ENCODE measurements at places on chromosomes 2 and 18. TPM values are rescaled to one million over a fixed set of nuclear protein-coding genes. Genes with fewer than 3 reads are reported as not detected.
A peak's percentile ranks its signal among the peaks of the same experiment; 100 is the strongest.

NAT8 gene
- polyA plus RNA-seq = not detected

TCF23 gene
- not detected for polyA plus RNA-seq

CTAGE1 gene
- 0.05 TPM for polyA plus RNA-seq

ZNF142 gene
- 3.5 TPM for polyA plus RNA-seq

CFAP65 gene
- polyA plus RNA-seq = not detected

ZNF385B gene
- not detected for polyA plus RNA-seq

MAT2A gene
- 409 TPM for polyA plus RNA-seq

CDH2 gene
- 42.6 TPM for polyA plus RNA-seq

DNA sequence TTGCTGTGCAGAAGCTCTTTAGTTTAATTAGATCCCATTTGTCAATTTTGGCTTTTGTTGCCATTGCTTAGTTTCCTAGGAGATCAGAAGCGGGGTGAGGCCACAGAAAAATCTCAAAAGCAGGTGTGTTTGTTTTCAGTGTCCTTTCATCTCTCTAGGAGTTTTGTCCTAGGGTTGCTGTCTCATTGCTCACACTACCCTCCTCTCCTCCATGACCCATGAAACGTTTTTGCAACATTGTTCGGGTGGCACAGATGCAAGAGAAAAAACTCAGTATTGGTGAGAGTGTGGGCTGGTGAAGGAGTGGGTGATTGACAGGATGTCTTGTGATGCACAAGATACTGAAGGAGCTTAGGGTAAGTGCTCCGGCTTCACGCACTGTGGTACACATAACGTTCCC lies 103.6 kb downstream of the LYPD1 start:
- no peak for DNase-seq

DNA sequence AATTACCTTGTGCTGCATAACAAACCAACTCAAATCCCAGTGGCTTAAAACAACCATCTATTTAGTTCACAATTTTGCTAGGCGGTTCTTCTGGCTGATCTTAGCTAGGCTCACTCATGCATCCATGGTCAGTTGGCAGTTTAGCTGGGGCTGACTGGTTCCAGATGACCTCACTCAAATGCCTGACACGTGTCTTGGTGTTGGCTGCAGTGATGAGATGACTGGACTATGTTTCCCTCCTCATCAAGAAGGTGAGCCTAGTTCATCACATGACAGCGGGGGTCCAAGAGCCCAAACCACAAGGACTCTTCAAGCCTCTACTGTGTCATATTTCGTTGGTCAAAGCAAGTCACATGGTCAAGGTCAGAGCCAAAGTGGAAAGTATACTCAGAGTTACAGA lies 42.7 kb upstream of the ACTR3 start:
- DNase-seq = no peak

DNA sequence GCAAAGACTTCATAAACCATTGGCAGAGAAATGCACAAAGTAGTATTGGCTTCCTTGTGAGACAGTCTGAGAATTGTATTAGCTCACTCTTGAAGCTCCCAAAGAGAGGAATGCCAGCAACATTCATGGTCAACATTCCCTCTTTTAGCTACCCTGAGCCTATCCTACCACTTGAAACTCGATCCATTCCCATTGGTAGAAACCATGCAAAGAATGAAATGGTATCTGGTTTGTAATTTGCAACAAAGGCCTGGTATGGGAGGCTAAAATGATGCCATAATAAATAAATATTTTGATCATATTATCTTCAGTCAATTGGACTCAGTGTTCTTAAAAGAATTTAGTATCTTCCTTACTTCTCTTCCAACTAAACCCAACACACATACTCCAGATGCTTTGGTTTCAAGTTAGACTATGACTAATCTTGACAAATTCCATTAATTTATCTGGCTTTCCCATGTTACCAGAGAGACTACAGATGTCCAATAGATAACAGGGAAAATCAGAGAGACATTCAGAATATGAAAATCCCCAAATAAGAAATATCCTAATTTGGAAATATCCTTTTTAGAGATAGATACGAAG lies 102.9 kb downstream of the DHRS9 start:
- DNase-seq = no peak

GRCh38 chr2:65232636-65233035 lies 5.0 kb downstream of the ACTR2 start:
- DNase-seq = peak; percentile 34

GRCh38 chr2:37781028-37781427 lies 109.6 kb upstream of the CDC42EP3 start:
- DNase-seq = peak; percentile 68

DNA sequence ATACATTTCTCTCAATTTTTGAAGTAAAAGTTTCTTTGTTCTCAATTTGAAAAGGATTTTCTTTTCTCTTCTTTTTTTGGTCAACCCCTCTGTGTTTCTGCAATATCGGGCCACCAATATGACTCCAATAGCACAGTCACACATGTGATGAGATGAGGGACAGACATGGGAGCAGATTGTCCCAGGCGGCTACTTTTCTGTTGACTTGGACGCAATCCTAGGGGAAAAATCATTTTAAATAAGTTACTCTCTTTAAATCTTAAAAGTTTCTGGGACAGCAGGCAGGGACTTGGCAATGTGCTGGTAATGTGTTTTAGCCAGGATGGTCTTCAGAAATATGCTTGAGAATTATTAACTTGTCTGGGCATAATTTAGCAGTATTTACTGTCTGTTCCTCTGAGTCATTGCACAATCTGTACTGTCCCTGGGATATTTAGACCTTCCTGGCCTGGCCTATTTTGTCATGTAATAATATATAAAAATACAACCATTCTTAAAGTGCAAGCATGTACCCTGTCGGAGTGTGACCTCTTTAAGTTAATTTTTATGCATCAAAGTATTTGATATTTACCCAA lies 388.5 kb upstream of the FANCL start:
- DNase-seq = no peak

- no peak for DNase-seq
These were observed 331.8 kb downstream of the CYP26B1 start for GRCh38 chr2:71815701-71816474.

DNA sequence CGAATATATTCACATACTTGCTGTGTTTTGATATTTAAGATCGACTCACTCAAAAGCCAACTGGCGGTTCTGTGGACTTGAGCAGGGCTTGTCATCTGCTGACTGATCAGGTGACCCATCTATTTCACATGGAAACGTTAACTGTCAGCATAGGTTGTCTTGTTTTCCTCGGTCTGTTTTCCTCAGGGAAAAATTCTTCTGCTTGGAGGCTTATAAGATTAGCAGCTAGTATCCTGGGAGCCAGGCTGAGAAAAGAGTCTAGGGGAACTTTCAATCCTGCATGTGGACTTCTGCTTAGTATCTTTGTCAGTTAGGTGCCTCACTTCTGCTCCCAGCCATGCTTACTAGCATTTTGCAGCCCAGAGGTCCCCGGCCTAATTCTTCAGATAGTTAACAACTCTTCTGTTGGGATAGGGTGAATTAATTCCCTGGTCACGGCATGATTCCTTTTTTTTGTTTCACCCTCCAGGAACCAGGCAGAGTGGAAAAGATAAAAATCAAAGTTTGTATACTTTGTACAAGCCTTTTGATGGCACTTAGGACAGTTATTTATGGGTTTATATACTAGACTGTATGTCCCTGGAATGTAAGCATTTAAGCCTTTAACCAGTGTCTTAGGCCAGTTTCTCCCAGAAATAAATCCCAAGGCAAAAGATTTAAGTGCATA lies 226.0 kb downstream of the GULP1 start:
- DNase-seq = no peak

GRCh38 chr2:197879812-197880408 lies 75.5 kb downstream of the PLCL1 start:
- no peak for DNase-seq

GRCh38 chr2:176269319-176270099 lies at the start of gene MTX2:
TSS of gene MTX2 (plus strand) at chr2:176269442. CDS start at chr2:176269630, 188 bp downstream.
- DNase-seq = peak; percentile 18

GRCh38 chr2:96547203-96547641 lies 10.7 kb downstream of the ARID5A start:
- DNase-seq = no peak

DNA sequence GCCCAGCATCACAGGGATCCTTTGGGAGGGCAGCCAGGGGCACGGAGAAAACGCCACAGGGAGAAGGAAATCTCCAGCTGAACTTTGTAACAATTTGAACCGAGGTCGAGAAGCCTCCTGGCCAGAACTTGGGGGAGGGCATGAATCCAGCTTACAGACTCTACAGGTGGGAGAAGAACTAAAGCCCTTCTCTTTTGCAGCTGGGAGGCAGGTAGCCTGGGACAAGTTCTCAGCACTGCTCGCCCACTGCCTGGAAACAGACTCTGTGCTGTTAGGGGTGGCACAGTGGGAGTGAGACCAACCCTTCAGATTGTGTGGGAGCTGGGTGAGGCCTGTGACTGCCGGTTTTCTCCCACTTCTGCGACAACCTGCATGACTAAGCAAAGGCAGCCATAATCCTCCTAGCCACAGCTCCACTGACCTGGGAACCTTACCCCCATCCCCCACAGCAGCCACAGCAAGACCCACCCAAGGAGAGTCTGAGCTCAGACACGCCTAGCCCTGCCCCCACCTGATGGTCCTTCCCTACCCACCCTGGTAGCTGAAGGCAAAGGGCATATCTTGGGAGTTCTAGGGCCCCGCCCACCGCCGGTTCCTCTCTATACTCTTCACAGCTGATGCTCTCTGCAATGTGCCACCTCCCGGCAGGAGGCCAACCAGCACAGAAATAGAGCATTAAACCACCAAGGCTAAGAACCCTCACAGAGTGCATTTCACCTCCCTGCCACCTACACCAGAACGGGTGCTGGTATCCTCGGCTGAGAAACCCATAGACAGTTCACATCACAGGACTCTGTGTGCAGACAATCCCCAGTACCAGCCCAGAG lies 136.0 kb upstream of the SIX2 start:
- DNase-seq = no peak

- no peak for DNase-seq
These were observed 22.1 kb downstream of the TTLL4 start for GRCh38 chr2:218732761-218733158.

GRCh38 chr18:55110436-55110835 lies 151.2 kb upstream of the CCDC68 start:
- DNase-seq = no peak

DNA sequence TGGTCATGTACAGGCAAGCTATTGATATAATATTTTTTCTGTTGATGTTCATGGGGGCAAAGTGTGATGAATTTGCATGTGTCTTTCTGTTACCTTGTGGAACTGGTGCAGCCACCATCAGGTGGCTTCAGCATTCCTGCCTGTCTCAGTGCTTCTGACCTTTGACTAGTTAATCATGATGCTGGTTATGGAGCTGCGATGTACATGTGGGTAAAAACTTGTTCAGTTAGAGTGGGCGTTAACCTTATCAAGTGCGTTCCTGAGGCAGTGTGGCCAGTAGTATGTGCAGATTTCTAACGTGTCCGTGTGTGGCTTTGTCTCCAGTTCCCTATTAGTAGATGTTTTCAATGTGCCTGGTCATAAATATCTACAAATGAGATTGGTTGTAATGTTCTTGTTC lies 127.4 kb upstream of the ZSWIM2 start:
- DNase-seq = no peak

GRCh38 chr2:54457323-54458023 lies 1.3 kb downstream of the SPTBN1 start:
- DNase-seq = no peak

DNA sequence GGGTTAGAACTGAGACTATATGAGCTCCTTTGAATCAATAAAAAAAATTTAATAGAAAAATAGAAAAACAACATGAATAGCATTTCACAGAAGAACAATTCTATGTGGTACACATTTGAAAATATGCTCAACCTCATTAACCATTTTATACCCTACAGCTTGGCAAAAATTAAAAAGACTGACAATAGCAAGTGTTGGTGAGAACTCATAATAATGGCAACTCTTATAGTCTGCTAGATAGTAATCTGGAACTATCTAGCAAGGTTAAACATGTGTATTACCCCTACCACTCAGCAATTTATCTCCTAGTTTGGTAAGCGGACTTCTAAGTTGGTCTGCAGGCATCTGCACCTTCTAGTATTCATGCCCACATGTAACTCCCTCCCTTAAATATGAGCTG lies 67.8 kb downstream of the CYBRD1 start:
- no peak for DNase-seq

DNA sequence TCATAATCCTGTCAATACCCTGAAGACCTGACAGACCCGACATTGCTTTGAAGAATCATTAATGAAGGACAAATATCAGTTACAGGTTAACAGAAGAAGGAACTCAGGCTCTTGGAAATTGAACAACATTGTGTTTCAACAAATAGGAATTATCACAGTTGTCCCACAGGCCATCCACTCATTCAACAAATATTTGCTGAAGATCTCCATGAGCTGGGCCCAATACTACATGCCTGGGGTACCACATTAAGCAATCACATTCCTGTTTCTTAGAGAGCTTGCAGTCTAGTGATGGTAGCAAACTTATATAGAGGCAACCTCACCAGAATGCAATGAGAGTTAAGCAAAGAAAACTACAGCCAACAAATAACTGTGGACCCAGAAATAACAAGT lies 671.6 kb upstream of the ACVR2A start:
- DNase-seq = no peak

- no peak for DNase-seq
These were observed 77.9 kb upstream of the DOCK10 start for GRCh38 chr2:225120186-225120585.

DNA sequence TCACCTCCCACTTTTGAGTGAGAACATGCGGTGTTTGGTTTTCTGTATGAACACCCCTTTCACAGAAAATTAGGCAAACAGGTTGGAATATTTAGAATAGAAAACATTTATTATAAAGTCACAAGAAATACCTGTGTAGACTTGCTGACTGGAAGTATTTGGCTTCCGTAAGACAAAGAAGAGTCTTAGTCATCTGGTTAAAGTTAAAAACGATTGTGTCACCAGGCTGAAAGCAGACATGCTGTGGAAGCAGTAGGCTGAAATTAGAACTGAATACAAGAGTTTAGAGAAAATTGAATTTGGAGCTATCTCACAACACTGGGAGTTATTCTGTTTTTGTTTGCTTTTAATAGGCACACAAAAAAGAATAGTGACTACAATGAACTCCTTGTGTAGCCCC lies 16.2 kb upstream of the CLASP1 start:
- no peak for DNase-seq

DNA sequence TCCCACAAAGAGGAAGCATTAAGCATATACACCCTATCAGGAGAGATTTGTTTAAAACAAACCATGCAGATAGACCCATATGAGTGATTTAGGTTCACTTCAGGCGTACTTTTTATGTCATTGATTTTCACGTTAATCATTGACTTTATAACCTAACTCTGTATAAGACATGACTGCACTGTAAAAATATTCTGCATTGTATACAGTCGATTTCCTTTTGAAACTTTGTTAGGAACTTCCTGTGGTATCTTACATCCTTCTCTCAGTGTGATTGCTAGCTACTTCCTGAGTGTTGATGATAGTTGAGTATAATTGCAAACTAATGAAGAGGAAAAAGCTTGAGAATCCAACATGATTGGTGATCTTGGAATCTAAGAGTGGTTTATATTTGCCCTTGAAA lies 69.4 kb downstream of the XIRP2 start:
- DNase-seq = peak; percentile 1

DNA sequence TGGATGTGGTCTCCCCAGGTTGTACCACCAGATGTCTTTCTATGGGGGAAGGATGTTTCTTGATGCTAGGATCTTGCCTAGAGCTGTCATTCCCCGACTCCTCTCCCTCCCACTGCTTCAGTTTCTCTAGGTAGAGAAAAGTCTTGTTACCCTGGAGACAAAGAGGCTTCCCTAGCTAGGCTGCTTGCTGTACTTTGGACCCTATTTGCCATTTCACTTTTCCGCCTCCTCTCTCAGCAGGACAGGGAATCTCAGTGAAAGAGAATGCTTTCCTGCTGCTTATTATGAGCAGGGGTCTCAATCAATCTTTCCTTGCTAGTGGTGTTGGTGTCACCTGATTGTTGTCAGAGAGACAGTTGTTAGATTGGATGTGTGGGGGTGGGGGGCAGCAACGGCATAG lies 818.8 kb upstream of the GYPC start:
- DNase-seq = no peak

- DNase-seq = no peak
These were observed 34.3 kb upstream of the NCKAP5 start for GRCh38 chr2:133602538-133602937.
